A549 treated with AZD2906 at 1 μM for 4 hours (cell line): ENCODE measurements at places on chromosomes 12 and 14. TPM values are rescaled to one million over a fixed set of nuclear protein-coding genes. Genes with fewer than 3 reads are reported as not detected.

Gene CMKLR1
- 0.02 to 0.06 TPM (median 0.02 TPM) in 3 of 5 replicates, not detected in the others for total RNA-seq

Gene MGAT2
- total RNA-seq, result 48.6 to 54.4 TPM (median 51.1 TPM) in 5 replicates

Gene LIN7A
- 0.19 to 0.35 TPM (median 0.22 TPM) in 5 replicates for total RNA-seq

Gene EML1
- total RNA-seq, result 29.0 to 37.7 TPM (median 33.4 TPM) in 5 replicates

Gene GUCY2C
- 0.02 to 0.03 TPM in 2 of 5 replicates, not detected in the others for total RNA-seq

Gene C12orf75
- 116 to 135 TPM (median 122 TPM) in 5 replicates for total RNA-seq

Gene SLC6A12
- 0.82 to 1.2 TPM (median 1.0 TPM) in 5 replicates for total RNA-seq

Gene PPFIA2
- total RNA-seq, result not detected in 5 replicates

Gene PELI2
- total RNA-seq, result 0.85 to 1.6 TPM (median 1.2 TPM) in 5 replicates

Gene WNT5B
- 2.4 to 3.4 TPM (median 2.6 TPM) in 5 replicates for total RNA-seq

Gene VAMP1
- total RNA-seq, result 8.9 to 13.2 TPM (median 10.2 TPM) in 5 replicates

Gene ABHD12B
- not detected in 5 replicates for total RNA-seq

Gene NEUROD4
- total RNA-seq, result not detected in 5 replicates

Gene PIWIL1
- 0.05 to 0.14 TPM in 2 of 5 replicates, not detected in the others for total RNA-seq

Gene KRT82
- not detected in 5 replicates for total RNA-seq

Gene PGF
- total RNA-seq, result 5.0 to 6.2 TPM (median 5.9 TPM) in 5 replicates

Gene TMEM119
- 0.03 to 0.21 TPM (median 0.09 TPM) in 3 of 5 replicates, not detected in the others for total RNA-seq

Gene OAS2
- 0.10 to 0.39 TPM (median 0.15 TPM) in 5 replicates for total RNA-seq

Gene TAS2R7
- not detected in 5 replicates for total RNA-seq

Gene OR4E2
- total RNA-seq, result not detected in 5 replicates

Gene IKZF4
- total RNA-seq, result 2.0 to 3.0 TPM (median 2.5 TPM) in 5 replicates

Gene CNTN1
- total RNA-seq, result 36.2 to 57.2 TPM (median 51.1 TPM) in 5 replicates

Gene WNT1
- total RNA-seq, result 0.09 to 0.17 TPM (median 0.13 TPM) in 5 replicates

Gene RNU4-1
- total RNA-seq, result 97.7 TPM in 1 of 5 replicates, not detected in the others

Gene SMCO2
- 0.09 to 0.18 TPM (median 0.10 TPM) in 3 of 5 replicates, not detected in the others for total RNA-seq

Gene TAS2R20
- 0.06 TPM in 1 of 5 replicates, not detected in the others for total RNA-seq

Gene TAS2R46
- not detected in 5 replicates for total RNA-seq

Gene EXOC3L4
- total RNA-seq, result 0.60 to 2.3 TPM (median 1.7 TPM) in 5 replicates

Gene SRGAP1
- total RNA-seq, result 9.3 to 12.2 TPM (median 9.8 TPM) in 5 replicates

Gene TMCC3
- total RNA-seq, result 0.99 to 1.5 TPM (median 1.4 TPM) in 5 replicates

Gene PLA2G1B
- total RNA-seq, result 0.20 TPM in 1 of 5 replicates, not detected in the others
